ENCODE measurements at places on chromosomes 16 and 17. TPM values are rescaled to one million over a fixed set of nuclear protein-coding genes. Genes with fewer than 3 reads are reported as not detected.

- no peak for DNase-seq
Observed at GRCh38 chr17:956905-957304, 22.7 kb downstream of the NXN start.

GRCh38 chr16:31868691-31869167, 4.9 kb upstream of the ZNF267 start:
- no peak for DNase-seq

- DNase-seq = peak; percentile 1
Observed at GRCh38 chr17:16652847-16653366, 743 bp downstream of the ZNF624 start.

GRCh38 chr17:54544249-54544648, 356.4 kb upstream of the TOM1L1 start:
- DNase-seq = no peak

- DNase-seq = no peak
Observed at GRCh38 chr16:68242926-68243858, 2.0 kb upstream of the PLA2G15 start.

DNA sequence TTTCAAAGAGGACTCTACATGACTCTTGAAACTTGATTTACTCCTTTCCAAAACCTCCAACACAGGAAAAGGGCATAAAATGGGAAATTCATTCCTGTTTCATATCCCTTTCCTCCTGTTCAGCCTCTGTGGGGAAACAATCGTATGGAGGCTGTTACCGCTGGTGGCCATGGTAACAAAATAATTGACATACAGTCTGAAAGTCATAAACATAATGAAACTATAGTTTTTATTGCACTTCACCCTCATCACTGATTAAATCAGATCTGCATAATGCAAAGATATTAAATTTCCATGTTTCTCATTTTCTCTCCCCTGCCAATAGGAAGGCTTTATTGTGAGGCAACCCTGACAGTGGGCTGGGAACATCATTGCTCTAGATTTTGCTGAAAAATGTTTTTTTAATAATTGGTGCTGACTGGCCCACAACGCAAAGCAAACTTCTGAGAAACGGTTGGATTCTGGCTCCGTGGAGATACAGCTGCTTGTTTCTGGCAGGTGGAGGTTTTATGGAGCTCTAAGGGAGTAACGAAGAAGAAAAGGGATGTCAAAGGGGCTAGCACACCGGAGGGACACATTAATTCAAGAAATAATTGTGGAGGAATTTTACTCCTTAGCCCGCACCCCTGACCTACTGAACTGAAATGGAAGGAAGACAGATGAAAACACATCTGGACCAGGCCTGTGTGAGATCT, 154.2 kb upstream of the SHISA6 start:
- no peak for DNase-seq

- no peak for DNase-seq
Observed at GRCh38 chr16:67019171-67019570, 9.8 kb upstream of the CBFB start.

DNA sequence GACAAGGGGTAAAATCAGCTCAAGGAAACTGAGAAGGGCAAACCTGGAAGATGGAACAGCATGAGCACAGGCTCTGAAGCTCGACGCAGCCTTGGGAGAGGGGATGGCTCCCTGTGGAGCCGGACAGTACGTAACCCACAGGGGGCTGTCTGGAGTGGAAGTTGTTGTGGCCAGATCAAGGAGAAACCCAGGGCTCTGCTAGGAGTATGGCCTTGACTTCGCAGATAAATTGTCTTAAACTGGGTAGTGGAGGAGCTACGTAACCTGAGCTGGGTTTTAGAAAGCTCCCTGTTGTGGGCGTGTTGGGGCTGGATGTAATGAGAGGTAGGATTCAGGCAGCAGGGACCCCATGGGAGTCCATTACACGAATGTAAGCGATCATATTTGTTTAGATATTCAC, 25.5 kb upstream of the AXIN2 start:
- no peak for DNase-seq

- no peak for DNase-seq
Observed at GRCh38 chr17:48747445-48748363, 19.2 kb upstream of the HOXB13 start.

DNA sequence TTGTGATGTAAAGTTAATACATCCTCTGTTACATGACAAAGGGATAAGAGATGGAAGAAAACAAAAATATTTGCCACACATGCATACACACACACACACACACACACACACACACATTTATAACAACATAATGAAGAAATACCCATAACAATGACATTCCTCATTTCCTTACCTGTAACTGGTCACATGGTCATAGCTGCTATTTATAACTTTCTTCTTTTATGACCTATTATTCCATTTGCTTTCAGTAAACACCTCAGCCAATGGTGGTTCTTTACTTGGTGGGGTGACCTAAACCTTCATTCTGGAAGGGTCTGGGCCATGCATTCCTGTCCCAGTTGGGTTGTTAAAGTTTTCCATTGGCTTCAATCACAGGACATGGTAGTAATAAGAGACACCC, 5.3 kb downstream of the MT2A start:
- no peak for DNase-seq

GRCh38 chr16:56344518-56345405, 80.6 kb downstream of the AMFR start:
- DNase-seq = no peak

DNA sequence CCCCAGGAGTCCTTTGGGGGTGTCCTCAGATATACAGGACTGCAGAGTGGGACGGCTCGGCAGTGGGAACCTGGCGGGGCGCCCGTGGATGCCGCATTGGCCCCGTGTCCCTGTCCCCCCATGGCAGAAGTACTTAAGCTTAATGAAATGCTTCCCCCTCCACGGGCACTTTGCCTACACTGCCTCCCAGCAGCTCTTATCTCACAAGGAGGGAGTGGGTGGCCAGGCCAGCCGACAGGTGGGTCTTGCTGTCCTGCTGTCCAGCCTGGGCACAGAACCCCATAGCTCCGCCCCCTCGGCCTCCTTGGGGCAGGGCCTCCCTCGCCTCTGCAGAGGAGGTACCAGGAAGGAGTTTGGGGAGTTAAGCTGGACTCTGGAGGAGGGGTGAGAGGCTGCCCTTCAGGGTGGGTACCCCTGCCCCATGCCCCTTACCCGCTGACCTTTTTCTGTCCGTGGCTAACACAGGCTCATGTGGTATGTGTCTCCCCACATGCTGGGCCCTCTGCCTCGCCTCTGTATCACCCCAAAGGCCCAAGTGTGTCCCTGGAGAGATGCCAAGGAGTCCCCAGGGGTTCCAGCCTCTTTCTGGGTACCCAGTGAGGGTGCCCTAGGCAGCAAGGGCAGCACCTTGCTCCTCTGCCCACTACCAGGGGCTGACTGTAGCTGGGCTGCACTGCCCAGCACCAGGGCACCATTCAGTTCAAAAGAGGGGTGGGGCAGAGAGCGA, 8.7 kb downstream of the THRA start:
- DNase-seq = no peak

- DNase-seq = peak; percentile 48
Observed at GRCh38 chr16:52912565-52913173, 140.0 kb downstream of the CHD9NB start.

DNA sequence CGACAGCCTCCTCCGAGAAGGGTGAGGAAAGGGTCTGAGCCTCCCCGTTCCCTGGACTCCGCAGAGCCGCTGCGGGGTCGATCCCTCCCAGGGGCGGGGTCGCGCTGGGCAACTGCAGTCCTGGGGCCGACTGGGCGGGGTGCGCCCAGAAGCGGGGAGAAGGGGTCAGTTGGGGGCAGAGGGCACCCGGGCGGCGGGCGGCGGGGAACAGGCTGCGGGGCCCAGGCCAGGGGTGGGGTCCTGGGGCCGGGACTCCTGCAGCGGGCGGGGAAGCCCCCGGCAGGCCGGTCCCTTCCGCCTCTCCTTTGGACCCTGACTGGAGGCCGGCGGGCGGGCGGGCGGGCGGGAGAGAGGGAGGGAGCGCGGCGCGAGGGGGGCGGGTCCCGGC, 352 bp downstream of the GGNBP2 start:
- DNase-seq = no peak

GRCh38 chr17:58786586-58787295, 31.1 kb downstream of the PPM1E start:
- DNase-seq = no peak

- peak; percentile 57 for DNase-seq
Observed at GRCh38 chr17:55699181-55699860, 23.3 kb downstream of the TMEM100 start.

DNA sequence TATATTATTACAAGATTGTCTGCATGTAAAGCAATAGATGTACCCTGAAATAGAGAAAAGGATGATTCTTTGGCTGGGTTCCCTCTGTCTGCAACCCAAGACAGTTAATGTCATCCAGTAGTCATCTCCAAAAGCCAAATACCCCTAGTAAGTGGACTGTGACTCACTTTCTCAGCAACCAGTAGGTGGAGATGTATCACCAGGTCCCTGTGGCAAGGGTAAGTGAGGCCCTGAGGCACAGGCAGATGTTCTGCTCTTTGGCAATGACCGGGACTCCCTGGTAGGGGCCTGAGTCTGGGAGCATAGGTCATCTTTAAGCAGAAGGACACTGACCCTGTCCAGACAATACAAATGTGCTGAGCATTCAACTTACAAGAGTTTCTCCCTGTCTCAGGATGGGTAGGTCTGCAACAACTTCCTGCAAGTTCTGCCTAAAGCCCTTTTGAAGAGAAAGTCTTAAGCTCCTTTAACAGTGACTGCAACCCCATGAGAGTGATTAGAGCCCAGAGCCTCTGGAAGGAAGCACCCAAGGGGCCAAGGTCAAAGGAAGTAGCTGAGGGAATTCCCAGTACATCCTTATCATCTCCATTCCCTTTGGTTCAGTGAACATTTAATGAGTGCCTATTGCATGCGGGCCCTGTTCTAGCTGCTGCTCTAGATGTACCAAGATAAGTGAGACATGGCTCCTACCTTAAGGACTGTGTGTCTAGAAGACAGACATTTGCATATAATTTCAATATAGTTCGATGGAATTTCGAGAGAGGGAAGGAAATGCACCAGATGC, 31.9 kb downstream of the PMP22 start:
- DNase-seq = no peak

- DNase-seq = no peak
Observed at GRCh38 chr17:32943206-32943605, 15.3 kb downstream of the TMEM98 start.

DNA sequence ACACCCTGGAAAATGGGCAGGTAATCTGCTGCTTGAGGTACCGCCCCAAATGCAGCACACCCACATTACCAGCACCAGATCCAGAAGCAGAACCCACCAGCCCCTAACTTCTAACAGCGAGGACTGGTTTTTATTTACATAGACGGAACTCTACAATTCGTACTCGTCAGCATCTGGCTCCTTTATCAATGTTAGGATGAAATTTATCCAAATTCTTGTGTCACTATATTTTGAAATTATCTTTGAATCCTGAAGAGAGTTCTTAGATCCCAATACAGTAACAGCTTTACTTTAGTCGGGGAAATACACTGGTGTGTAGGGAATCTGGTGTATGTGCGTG, 332 bp upstream of the ALG1 start:
- no peak for DNase-seq

- DNase-seq = no peak
Observed at GRCh38 chr16:18782697-18783429, 7.3 kb downstream of the RPS15A start.

THAP11 gene
- polyA plus RNA-seq = 33.4 TPM

SCARF1 gene
- polyA plus RNA-seq = 6.6 TPM

NPIPA2 gene
- 4.8 TPM for polyA plus RNA-seq

CLEC19A gene
- not detected for polyA plus RNA-seq

CD2BP2 gene
- polyA plus RNA-seq = 52.3 TPM

ITGAX gene
- polyA plus RNA-seq = 1.1 TPM

RPGRIP1L gene
- polyA plus RNA-seq = 14.5 TPM

IL17C gene
- polyA plus RNA-seq = not detected
